AG10803 (cell line): ENCODE measurements at places on chromosomes 7 and 10.

GRCh38 chr7:157684157-157684908, 347.5 kb downstream of the DNAJB6 start:
- no peak for DNase-seq

- no peak for DNase-seq
Measured at GRCh38 chr7:98254951-98255610, 3.0 kb upstream of the TECPR1 start.

GRCh38 chr10:49335364-49335972, 36.5 kb downstream of the C10orf71 start:
- no peak for DNase-seq

- DNase-seq = peak; percentile 82
Measured at GRCh38 chr7:116630932-116631671, 40.9 kb upstream of the MET start.

GRCh38 chr7:23410446-23411183, 59.7 kb downstream of the IGF2BP3 start:
- DNase-seq = no peak

DNA sequence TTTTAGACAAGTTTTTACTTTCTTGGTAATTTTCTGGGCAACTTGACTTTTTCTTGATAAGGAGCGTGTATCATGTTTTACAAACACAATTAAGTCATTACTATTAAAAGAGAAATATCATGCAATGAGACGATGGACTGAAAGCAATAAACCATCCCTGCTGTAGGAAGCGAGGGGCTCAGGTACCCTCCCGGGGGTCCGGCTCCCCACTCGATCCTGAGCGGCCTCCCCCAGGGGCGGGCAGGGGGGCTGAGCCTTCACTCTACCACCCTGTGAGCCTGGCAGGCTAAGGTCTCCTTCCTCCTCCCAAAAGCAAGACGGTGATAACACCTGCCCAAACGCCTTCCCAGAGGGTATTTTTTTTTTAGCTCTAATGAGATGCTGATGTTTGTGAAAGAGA, 51.8 kb upstream of the ADGRA1 start:
- DNase-seq = no peak

- no peak for DNase-seq
Measured at GRCh38 chr10:126738001-126738400, 67.5 kb upstream of the C10orf90 start.

- no peak for DNase-seq
Measured at GRCh38 chr7:43309706-43310022, 197.2 kb downstream of the HECW1 start.

DNA sequence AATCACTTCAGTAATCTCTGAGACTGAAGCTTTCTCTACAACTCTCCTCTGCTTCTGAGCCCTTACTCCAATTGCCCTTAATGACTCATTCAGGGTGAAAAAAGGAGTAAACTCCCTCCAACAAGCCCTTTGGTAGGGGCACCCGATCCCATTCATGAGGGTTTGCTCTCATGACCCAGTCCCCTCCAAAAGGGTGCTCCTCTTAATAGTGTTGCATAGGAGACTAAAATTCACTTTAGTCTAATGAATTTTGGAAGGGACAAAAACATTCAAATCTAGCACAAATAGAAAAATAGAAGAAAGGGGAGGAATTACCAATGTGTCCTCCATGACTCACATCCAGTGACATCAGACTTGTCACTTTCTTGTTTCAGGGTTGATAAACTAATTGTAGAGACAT, 66.2 kb upstream of the CCNY start:
- DNase-seq = no peak

- DNase-seq = no peak
Measured at GRCh38 chr10:11756766-11757315, 14.7 kb downstream of the ECHDC3 start.

DNA sequence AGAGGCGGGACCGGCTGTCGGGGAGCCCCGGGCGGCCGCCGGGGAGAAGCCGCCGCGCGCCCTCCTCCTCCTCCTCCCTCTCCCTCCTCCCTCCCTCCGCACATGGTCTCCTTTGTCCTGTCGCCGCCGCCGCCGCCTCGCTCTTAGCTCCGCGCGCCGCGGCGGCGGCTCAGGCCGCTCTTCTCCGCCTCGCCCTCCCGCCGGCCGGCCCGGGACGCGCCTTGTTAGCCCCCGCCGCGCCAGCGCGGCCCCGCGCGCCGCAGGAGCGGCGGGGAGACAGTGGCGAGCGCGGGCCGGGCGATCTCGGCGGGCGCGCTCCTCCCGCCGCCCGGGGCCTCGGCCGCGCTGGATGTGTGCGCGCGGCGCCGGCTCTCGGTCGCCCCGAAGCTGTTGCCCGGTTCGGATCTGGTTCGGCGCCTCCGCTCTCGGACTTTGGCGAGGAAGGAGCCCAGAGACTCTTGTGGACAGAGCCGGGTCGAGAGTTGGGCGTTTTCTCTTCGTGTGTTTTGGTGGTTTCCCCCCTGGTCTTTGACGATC, 437.4 kb upstream of the GALNT17 start:
- DNase-seq = peak; percentile 46

DNA sequence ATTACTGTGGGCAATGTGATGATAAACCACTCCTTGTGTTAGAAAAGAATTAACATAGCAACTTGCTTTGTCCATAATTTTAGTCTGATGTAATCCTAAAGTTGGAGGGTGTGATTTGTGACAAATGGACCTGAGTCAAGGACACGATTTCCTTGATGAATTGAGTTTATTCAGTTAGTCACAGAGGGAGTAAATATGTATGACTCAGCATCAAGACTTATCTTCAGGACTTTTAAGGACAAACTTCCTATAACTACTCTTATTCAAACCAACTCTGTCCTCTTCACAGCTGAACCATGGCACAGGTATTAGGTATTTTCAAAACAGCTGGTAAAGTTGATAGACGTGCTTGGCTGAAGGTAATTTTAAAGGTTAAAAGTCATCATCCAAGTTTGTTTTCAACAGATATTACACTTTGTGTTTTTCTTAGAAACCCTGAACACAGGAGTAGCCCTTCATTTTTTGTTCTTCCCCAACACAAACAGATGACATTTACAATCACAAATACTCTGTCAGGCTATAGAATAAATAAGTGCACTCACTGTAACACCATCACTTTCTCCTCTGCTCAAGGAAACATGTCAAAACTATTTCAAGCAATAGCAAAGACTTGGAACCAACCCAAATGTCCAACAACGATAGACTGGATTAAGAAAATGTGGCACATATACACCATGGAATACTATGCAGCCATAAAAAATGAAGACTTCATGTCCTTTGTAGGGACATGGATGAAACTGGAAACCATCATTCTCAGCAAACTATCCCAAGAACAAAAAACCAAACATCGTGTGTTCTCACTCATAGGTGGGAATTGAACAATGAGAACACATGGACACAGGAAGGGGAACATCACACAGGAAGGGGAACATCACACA, 54.5 kb downstream of the COA1 start:
- DNase-seq = peak; percentile 93

DNA sequence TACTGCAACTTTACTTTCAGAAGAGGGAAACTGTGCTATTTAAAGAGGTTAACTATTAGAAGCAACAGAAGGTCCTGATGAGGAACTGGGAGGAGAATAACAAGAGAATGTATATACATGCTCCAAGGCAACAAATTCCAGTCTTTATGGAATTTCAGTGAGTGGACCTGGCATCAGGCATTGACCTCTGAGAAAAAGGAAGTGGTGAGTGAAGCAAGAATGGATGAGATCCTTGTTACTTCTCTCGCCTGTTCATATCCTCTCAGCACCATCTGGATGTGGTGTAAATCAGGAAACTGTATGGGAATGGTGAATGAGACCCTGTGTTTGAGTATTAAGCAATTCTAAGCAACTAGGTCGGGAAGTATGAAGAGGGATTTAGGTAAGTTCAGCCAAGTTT, 30.3 kb upstream of the KBTBD2 start:
- DNase-seq = peak; percentile 85

DNA sequence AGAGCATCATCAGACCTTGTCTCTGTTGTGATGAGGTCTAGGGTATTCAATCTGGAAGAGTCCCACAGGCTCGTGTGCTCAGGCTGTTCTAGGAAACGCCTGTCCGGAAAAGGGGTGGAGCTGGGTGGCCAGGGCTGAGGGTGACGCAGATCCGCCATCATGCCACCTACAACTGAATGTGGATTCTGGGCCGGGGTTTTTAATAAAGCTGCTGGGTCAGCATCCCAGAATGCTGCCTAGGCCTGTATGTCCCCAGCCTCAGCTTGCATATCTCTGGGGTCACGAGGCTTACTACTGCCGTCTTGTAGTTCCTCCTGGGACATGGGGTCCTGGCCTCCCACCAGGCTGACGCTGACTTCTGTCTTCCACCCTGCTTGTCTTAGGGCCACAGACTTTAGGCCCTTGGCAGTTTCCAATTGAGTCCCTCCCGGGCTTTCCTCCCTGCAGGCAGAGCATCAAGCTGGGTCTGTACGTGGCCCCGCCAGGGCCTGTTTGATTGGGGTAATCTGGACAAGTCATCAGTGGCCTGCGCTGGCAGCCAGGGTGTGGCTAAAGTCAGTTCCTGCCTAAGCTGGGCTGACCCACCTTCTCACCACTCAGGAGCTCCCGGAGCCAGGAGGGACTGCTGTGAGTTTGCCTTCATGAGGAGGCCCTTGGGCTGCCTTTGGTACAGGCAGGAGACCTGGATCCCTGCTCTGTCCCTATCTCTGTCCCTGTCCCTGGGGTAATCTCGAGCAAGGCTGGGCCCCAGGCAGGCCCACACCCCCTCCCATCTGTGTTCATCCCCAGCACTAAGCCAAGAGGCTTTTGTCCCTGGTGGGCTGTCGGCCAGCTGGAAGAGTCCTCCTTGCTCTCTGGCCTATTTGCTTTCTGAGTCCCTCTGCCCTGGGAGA, 79.9 kb downstream of the ZMIZ1 start:
- DNase-seq = peak; percentile 67

DNA sequence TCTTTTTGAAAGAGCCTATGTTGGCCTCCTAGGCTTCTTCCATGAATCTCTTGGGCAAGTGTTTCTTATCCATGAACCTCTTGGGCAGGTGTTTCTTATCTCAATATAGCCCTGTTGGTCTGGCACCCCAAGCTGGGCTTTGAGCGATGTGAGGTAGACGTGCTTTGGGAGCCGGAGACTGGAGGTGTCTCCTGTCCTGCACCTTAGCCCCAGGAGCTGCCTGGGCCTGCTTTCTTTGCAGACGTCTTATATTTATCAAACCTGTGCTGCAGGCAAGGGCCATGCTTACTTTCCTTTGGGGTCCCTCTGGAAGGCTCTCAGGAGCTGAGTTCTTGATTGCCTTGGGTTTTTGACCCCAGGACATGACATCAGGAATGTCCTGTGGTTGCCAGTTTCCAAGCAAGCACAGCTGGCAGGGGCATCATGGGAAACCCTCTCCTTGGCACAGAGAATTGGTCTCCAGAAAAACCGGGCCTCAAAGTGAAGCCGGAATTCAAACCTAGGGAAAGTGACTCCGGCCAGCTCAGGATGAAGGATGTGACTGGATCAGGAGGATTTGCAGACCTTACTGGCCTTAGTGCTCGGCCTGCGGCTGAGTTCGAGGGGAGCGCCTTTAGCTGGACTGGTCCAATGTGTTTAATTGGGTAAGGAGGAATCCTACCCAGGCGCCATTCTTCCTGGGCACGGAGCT, 2.8 kb downstream of the JAKMIP3 start:
- no peak for DNase-seq

- DNase-seq = peak; percentile 26
Measured at GRCh38 chr10:62803724-62804355, 680 bp upstream of the ADO start.

DNA sequence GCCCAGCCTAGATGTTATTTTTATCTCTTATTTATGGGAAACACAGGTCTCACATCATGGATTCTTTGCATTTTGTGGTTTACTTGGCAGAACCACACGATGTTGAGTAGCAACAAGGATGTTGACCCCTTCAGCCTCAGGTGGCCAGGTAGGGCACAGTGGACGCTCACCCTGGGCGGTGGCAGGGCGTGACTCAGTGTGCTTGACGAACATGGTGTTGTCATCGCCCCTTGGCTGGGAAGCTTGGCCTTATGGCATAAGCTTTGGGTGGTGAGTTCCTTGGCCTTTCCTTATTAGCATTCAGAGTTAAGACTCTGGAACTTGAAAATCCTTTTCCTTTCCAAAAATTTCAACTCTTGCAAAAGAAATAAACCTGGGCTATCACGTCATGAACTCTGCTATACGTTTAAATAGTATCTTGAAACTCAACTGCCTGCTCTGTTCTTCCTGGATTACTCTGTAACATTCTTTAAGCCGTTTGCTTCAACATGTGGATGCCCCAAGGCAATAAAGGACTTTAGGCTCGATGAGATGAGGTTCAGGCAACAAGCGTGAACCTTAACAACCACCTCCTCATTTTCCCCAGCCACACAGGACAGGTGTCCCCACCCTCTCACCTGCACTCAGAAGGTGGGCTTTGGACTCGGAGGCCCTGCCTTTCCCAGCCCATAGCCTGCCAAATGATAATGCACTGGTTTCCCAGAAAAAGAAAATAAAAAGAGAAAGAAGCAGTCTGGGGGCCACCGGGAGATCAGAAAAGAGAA, 22.5 kb upstream of the ECHDC3 start:
- DNase-seq = no peak

- no peak for DNase-seq
Measured at GRCh38 chr10:7230951-7231350, 179.9 kb downstream of the SFMBT2 start.

DNA sequence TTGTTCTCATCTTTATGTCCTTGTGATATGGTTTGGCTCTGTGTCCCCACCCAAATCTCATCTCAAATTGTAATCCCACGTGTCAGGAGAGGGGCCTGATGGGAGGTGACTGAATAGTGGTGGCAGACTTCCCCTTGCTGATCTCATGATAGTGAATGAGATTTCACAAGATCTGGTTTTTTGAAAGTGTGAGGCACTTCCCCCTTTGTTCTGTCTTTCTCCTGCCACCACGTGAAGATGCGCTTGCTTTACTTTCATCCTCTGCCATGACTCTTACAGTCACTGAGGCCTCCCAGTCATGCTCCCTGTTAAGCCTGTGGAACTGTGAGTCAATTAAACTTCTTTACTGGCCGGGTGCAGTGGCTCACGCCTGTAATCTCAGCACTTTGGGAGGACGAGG, 161.0 kb downstream of the HERPUD2 start:
- DNase-seq = no peak

DNA sequence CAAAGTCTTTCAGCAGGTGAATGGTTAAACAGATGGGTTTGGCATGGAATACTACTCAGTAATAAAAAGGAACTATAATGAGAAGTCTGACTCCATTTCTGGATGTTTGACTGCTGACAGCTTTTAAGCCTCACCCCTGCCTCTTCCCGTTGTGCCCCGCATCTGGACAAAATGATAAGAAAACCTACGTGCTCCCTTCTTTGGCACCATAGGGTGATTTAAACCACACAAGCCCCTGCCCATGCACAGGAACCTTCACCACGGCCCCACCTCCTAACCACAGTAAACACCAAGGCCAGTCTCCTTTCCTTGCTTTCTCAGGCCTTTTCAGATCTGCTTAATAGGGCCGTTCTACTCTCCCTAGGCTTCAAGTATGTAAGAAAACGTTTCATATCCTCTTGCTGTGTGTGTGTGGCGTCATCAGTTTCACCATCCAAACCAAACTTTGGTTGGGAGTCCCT, 47.1 kb upstream of the UBN2 start:
- DNase-seq = no peak

GRCh38 chr7:83970081-83970480, 224.5 kb downstream of the SEMA3A start:
- DNase-seq = no peak

- DNase-seq = no peak
Measured at GRCh38 chr7:38535073-38535472, 96.1 kb downstream of the AMPH start.
